H9 (cell line): ENCODE measurements at places on chromosomes 5 and 9. TPM values are rescaled to one million over a fixed set of nuclear protein-coding genes. Genes with fewer than 3 reads are reported as not detected.

- no peak for DNase-seq
- H3K36me3 ChIP-seq: no peaks in the 10 kb centered on the region
- no peaks in the 10 kb centered on the region for H3K4me1 ChIP-seq
- H3K27me3 ChIP-seq: no peaks in the 10 kb centered on the region
- no peak overlapping the region for H3K27ac ChIP-seq
These were observed 1144.0 kb upstream of the NUDT12 start for GRCh38 chr5:104706600-104706999.

Gene SLC6A7
- not detected in 2 replicates for total RNA-seq

Gene FOXD4L5
- total RNA-seq: 0.13 TPM in 1 of 2 replicates, not detected in the other

DNA sequence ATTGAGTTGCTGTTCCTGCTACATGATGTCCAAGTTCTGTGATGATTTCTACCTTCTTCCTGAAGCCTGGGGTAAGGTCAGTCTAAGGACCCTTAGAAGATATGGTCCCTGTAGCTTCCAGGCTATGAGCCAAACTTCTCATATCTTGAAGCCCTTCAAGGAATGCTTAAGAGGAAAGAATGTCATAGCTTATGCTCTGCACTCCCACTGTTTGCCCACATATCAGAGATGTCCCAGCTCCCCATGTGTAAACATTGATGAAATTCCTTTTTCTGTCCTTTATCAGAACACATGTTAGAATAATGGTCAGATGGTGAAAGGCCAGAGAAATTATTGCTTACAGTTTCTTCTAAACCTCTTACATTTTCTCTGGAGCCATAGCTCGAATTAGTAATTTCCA, 41.4 kb upstream of the RUSC2 start:
- no peak overlapping the region for H3K27ac ChIP-seq
- H3K4me1 ChIP-seq: no peaks in the 10 kb centered on the region
- no peaks in the 10 kb centered on the region for H3K36me3 ChIP-seq

Gene MSX2
- 0.35 and 0.42 TPM in 2 replicates for total RNA-seq

Gene FAM151B
- 0.72 and 0.79 TPM in 2 replicates for total RNA-seq

DNA sequence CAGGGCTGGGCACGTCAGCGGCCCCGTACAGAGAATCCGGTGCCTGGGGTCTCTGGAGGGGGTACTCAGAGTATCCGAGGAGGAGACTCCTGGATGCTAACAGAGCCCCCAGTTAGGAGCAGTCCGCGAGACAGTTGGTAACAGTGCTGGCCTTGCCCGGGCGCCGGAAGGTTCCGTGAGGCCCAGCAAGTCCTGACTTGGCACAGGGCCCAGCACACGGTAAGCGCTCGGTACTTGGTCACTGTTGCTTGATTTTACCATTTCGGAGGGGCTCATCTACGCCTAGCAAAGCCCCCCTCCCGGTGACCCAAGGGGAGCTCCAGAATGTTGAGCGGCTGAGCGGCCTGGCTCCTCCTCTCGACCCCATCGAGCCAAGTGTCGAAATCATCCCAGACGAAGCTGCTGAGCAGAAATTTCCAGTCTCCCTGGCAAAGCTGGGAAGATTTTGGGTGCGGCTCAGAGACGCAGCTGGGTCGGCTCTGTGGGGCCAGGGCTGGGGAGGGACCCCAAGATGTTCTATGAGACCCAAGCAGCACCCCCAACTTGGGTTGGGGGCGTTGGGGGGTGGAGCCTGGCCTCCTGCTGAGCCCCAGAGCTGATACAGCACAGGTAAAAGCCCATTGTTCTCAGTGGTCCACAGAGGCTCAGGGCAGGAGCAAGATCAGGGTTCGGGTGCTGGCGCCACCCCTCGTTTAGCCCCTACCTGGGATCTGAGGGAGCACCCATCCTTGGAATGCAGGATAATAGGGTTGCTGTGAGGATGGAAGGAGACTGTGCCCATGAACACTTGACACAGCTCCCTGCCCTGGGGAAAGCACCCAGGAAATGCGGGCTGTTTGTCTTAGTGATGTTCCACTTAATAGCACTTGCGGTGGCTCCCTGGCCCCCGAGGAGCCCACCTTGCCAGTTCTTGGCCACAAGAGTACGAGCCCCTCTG, 137.2 kb downstream of the C9orf50 start:
- H3K27me3 ChIP-seq: peaks cover 12% of the 10 kb centered on the region; the same call in 1 of the 2 replicates
- H3K4me3 ChIP-seq: peak overlapping the region; percentile 79
- no peaks in the 10 kb centered on the region; the same call in 1 of the 2 replicates for H3K4me1 ChIP-seq
- no peak overlapping the region for H3K27ac ChIP-seq
- DNase-seq: no peak
- no peaks in the 10 kb centered on the region; the same call in 2 of the 3 replicates for H3K36me3 ChIP-seq

Gene FAM169A
- 63.1 and 67.7 TPM in 2 replicates for total RNA-seq

GRCh38 chr5:165227515-165227914, 1722.1 kb downstream of the MAT2B start:
- H3K27ac ChIP-seq: no peak overlapping the region
- H3K4me3 ChIP-seq: no peak overlapping the region
- H3K36me3 ChIP-seq: no peaks in the 10 kb centered on the region
- no peaks in the 10 kb centered on the region for H3K27me3 ChIP-seq
- DNase-seq: no peak

Gene ASTN2
- total RNA-seq: 9.7 and 10.1 TPM in 2 replicates

Gene CENPH
- total RNA-seq: 79.4 and 82.8 TPM in 2 replicates

- H3K4me1 ChIP-seq: peaks cover 4% of the 10 kb centered on the region; the same call in 1 of the 2 replicates
- no peak for DNase-seq
- H3K36me3 ChIP-seq: peaks cover 43% of the 10 kb centered on the region
- H3K27me3 ChIP-seq: no peaks in the 10 kb centered on the region
- no peak overlapping the region for H3K27ac ChIP-seq
- H3K4me3 ChIP-seq: no peak overlapping the region
These were observed 96.3 kb downstream of the ZNF608 start for GRCh38 chr5:124650147-124650561.

GRCh38 chr9:129761293-129761900, 8.6 kb upstream of the PTGES start:
- no peaks in the 10 kb centered on the region for H3K27me3 ChIP-seq
- H3K4me3 ChIP-seq: no peak overlapping the region
- no peak for DNase-seq
- no peaks in the 10 kb centered on the region for H3K36me3 ChIP-seq
- no peaks in the 10 kb centered on the region; the same call in 1 of the 2 replicates for H3K4me1 ChIP-seq
- H3K27ac ChIP-seq: no peak overlapping the region

GRCh38 chr9:83477120-83477519, 61.1 kb downstream of the FRMD3 start:
- H3K27ac ChIP-seq: no peak overlapping the region
- peaks cover 2% of the 10 kb centered on the region for H3K36me3 ChIP-seq
- no peaks in the 10 kb centered on the region for H3K4me1 ChIP-seq
- no peaks in the 10 kb centered on the region for H3K27me3 ChIP-seq
- H3K4me3 ChIP-seq: no peak overlapping the region

DNA sequence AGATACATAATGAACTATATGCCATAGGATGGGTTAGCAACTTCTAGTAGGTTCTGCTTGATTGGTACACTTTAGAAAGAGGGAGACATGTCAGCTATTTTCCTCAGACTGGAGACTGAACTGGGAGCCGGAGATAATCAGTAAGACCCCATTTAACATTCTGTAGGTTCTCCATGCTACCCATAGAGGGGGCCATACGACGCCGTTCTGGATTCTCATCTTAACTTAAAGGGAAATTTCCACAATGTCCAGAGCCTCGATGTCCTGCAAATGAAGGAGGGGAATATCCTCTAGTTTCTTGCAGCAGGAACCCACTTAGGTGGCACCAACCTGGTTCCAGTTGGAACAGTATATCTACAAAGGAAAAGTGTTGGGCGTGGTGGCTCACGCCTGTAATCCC, 22.3 kb upstream of the NPM1 start:
- peak; percentile 61 for DNase-seq
- H3K4me3 ChIP-seq: no peak overlapping the region
- no peak overlapping the region for H3K27ac ChIP-seq
- H3K36me3 ChIP-seq: no peaks in the 10 kb centered on the region

Gene ITK
- 0.22 TPM in 2 replicates for total RNA-seq

DNA sequence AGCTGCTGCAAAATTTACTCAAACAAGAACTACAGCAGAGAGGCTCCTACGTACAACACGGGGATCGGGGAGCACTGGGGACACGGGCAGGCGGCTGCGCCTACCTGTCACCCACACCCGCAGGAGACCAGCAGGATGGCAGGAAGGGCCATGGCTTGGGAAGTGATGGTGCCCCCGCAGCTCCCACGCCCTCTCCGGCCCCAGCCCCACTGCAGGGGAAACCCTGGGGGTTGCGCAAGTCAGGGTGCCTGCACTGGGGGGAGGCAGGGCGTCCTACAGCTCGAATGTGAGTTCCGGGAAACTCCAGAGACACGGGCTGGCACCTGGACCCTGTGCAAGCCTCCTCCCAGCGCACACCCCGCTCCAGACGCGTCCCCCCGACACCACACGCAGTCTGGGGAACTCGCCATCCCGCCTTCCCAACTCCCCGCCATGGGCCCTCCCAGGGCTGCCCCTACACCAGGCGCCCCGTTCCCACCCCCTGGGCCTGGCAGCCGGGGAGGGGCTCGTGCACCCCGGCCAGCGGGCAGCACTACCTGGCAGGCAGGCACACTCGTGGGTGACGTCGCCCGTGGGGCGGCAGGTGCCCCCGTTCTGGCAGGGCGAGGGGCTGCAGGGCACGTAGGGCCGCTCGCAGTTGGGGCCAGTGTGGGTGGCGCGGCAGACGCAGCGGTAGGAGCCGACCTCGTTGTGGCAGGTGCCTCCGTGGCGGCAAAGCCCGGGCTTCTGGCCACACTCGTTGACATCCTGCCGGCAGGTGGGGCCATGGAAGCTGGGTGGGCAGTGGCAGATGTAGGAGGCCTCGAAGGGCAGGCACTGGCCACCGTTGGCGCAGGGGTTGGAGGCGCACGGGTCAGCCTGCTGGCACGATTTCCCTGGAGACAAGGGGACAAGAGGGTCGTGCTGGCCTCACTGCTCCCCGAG, 23.3 kb downstream of the NOTCH1 start:
- H3K27me3 ChIP-seq: no peaks in the 10 kb centered on the region
- no peak overlapping the region for H3K27ac ChIP-seq
- H3K4me3 ChIP-seq: no peak overlapping the region
- DNase-seq: no peak
- no peaks in the 10 kb centered on the region for H3K4me1 ChIP-seq

Gene PDGFRB
- 2.2 and 3.9 TPM in 2 replicates for total RNA-seq

- no peak for DNase-seq
- H3K36me3 ChIP-seq: no peaks in the 10 kb centered on the region
- H3K27me3 ChIP-seq: no peaks in the 10 kb centered on the region
- H3K27ac ChIP-seq: no peak overlapping the region
- no peaks in the 10 kb centered on the region for H3K4me1 ChIP-seq
These were observed 1307.2 kb downstream of the EFNA5 start for GRCh38 chr5:106363578-106363977.

Gene C1QTNF2
- total RNA-seq: 0.53 and 0.59 TPM in 2 replicates

GRCh38 chr5:180499684-180500083, 5.5 kb downstream of the CNOT6 start:
- no peaks in the 10 kb centered on the region for H3K27me3 ChIP-seq
- no peaks in the 10 kb centered on the region; the same call in 1 of the 2 replicates for H3K4me1 ChIP-seq
- no peak for DNase-seq
- no peak overlapping the region for H3K27ac ChIP-seq
- no peak overlapping the region for H3K4me3 ChIP-seq
- H3K36me3 ChIP-seq: peaks cover 38% of the 10 kb centered on the region

Gene VLDLR
- 16.6 and 19.1 TPM in 2 replicates for total RNA-seq
